Hematopoietic multipotent progenitor cell treated with erythropoietin and hydrocortisone succinate and interleukin-3 and kit ligand, for 4 days (in vitro differentiated cells): ENCODE measurements at places on chromosomes 3 and 15.

DNA sequence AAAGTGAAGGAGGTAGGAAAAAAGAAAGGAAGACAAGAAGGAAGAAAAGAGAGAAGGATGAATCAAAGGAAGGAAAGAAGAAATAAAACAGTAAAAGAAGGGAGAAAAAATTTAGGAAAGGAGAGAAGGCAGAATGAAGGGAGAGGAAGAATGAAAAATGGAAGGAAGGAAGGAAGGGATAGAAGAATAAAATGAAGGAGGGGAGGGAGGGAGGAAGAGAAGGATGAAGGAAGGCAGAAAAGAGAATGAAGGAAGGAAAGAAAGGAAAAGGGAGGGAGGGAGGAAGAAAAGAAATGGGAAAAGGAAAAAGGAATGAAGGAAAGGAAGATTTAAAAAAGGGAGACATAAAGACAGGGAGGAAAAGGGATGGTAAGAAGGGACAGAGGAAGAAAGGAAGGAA, 393.7 kb upstream of the GRM7 start:
- no peak for DNase-seq

DNA sequence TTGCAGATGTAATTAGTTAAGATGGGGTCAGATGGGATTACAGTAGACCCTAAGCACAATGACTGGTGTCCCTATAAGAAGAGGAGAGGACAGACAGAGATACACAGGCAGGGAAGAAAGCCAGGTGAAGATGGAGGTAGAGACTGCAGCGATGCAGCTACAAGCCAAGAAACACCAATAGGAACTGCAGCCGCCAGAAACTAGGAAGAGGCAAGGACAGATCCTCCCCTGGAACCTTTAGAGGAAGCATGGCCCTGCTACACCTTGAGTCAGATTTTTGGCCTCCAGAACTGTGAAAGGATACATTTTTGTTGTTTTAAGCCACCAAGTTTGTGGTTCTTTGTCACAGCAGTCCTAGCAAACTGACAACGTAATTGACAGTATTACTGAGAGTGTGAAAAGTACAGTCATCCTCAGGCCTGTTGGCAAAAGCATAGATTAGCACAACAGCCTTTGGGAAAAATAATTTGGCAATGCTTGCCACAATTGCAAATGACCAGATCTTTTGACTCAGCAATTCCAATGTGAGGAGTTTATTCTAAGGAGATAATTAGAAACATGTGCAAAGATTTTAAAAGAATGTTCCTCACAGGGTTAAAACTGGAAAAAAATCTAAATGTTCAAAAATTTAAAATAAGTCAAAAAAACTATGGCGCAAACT, 82.6 kb upstream of the TJP1 start:
- DNase-seq: no peak

DNA sequence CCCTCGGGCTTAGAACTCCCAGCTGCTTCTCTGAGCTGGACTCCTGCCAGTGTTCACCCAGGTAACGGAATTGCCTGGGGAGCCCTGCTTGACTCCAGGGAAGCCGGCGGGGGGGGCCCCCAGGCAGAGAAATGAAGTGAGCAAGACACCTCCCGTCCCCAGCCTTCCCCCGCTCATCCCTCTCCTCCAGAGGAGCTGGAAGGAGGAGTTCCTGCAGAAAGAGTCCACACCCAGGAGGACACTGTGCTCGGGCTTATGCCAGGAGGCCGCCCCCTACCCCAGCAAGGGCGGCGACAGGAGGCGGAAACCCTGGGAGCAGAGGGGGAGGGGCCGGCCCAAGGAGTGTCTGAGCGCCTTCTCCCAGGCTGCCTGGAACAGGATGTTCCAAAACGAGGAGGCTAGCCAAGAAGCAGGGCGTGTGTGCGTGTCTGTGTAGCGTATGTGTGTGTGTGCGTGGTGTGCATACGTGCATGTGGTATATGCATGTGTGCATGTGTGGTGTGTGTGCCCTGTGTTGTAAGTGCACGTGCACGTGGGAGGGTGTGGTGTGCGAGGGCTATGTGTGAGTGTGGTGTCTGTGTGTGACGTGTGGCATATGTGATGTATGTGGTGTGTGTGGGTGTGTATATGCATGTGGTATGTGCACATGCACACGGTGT, 511.3 kb downstream of the SHQ1 start:
- DNase-seq: peak; percentile 91

GRCh38 chr3:111961461-111962164, 17.2 kb upstream of the ABHD10 start:
- DNase-seq: no peak

DNA sequence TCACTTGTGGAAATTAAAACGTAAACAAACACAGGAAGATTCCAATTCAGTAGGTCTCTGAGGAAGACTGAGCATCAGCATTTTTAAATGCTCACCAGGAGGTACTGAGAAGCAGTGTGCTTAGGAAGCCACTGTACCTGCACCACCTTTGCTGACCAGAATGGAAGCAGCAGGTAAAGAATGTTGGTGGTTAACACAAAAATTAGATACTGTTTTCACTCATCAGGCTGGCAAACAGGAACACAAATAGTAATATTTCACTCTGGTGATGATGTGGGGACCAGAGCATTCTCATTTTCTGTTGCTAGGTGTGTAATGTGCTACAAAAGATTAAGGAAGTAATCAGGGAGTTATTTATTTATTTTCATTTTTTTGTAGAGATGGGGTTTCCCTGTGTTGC, 29.9 kb upstream of the GHSR start:
- DNase-seq: no peak

GRCh38 chr3:39434574-39434973, 28.1 kb downstream of the RPSA start:
- no peak for DNase-seq

- DNase-seq: peak; percentile 77
Measured at GRCh38 chr3:11661827-11662226, 18.1 kb upstream of the VGLL4 start.

DNA sequence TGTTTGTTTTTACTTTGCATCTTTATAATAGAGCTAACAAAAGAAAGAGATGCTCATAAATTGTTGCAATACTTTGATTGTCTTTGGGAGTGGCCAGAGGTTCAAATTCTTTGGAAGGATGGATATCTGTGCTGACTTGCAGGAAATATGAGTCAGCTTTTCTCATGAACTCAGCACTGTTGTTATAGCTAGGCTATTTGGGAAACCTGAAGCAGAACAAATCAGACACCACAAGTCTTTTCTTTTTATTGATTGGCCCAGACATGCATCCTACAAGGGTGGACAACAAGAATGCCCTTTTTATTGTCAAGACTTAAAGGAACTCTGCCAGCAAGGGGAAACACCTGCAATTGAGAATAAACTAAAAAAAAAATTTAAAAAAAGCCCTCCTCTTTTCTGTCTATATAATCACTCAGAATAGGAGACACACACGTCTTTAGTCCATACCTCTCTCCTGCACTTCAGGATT, 4.6 kb upstream of the DENND4A start:
- peak; percentile 62 for DNase-seq

DNA sequence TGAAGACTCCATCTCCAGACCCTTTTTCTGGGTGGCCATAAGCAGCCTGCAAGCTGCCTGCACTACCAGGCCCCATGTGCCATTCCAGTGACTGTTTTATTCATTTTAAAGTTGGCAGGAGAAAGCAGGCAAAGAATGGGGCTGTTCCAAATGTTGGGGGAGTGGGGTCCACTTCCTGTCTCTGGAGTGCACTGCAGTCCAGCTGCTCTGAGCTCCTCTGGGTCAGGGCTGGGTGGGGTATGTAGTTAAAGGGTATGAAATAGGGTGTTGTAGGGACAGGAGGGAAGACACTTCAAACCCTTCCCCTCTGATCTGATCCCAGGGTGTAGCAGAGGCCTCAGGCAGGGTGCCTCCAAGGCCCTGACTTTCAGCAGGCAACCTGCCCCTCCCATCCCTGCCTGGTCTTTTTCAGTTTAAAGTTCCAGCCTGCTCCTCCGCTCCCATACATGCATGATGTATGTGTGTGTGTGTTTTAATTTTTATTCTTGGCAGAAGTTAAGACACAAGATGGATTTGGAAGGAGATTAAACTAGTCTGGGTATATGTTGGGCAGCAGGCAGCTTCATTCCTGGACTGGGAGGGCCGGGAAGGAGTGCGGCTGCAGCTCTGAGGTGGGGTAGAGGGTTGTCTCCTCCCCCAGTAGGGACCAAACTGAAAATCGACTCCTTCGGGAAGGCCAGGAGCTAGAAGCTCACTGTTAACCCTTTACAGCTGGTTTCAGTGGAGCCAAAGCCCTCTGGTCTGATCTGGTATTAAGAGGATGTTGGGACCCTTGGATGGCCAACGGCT, 17.3 kb downstream of the BOC start:
- no peak for DNase-seq
